Activated T-cell treated with anti-CD3 and anti-CD28 coated beads for 24 hours (primary cell): ENCODE measurements at places on chromosomes 16 and 17.

DNA sequence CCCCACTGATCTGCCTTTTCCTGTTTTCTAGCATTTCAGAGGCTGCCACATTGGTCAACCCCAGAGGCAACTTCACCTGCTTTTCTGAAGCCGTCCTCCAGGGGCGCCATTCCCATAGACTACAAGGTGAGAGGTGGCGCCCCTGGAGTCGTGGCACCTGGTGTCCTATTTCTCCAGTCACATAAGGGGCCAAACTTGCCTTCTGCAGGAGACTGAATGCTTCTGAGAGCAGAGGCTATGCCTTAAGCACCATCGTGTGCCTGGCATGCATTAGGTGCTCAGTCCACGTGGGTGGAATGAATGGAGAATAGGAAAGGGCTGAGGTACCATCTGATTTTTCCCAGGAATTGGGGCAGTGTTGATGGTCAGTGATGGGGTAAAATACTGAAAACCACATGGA lies 164.8 kb downstream of the HAPSTR1 start:
- no peak for DNase-seq

GRCh38 chr16:63216696-63217423 lies 1180.6 kb upstream of the CDH8 start:
- no peak for DNase-seq

DNA sequence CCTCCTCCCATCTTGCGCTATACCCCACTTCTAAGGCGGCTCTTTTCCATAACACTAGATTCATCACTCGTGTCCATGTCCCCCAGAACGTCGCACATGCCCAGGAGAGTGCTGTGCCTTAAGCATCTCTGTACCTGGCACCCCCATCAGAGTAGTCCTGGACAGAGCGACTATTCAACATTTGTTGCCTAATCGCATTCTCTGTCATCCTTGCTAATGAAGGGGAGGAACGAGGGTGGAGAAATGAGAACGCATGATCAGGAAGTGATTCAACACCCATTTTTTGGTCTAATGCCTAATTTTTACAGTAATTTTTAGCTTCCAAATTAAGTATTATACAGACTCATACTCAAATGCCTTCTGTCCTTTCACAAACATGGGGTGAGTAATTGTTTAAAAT lies 53.2 kb downstream of the SLC39A11 start:
- no peak for DNase-seq

DNA sequence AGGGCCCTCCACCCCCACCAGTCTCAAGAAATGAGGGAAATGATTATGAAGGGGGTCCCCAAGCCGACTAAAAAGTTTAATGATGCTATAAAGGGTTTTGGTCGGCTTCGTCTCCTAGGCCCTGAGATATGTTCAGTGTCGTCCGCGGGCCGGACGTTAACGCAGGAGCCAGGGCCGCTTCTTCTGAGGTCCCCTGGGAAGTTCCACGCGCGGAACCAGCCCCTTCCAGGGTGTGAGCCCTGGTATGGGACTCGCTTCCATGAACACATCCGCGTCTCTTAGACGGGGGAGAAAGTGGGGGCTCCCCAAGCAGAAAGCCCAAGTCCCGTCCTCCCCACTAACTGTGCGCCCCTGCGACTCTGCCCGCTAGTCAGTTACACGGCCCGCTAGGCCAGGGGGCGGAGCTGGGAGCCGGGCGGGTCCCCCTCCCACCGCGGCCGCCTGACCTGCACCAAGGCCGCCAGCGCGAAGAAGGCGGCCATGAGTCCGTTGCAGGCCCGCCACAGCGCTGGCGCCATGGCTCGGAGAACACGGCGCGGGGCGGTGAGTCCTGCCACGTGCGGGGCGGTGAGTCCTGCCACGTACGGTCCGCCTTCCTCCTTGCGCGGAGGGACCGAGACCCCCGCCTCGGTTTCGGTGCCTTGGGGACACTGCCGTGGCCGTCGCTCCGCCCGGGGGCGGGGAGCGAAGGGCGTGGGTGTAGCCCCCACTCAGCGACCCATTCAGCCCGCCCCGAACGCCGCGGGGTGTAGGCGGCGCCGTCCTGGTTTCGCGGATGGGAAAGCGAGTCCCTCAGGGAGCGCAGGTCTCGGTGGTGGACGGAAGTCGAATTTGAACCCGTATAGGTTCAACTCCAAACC lies at the start of gene TMEM220:
Gene TMEM220 (minus strand): TSS at position 690 of the 860 bp plus-strand sequence. CDS start 172 bp downstream, at position 518.
- peak; percentile 8 for DNase-seq

DNA sequence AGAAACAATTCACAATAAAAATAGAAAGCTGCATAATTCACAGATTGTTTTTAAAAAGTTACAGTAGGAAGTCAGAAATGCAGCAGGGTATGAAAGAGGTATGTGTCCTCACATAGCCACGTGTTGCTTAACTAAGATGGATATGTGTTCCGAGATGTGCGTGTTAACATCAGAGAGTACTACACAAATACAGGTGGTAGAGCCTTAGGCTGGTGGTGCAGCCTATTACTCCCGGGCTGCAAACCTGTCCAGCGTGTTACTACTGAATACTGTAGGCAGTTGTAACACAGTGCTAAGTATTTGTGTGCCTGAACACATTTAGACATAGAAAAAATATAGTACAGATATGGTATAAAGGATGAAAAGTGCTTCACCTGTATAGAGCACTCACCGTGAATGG lies 46.4 kb downstream of the USP10 start:
- DNase-seq, result no peak
